8988T (cell line): ENCODE measurements at places on chromosomes 2 and 18.

GRCh38 chr18:33372442-33372841 lies 68.1 kb downstream of the CCDC178 start:
- DNase-seq: no peak

GRCh38 chr18:50187659-50188058 lies 7.3 kb downstream of the MYO5B start:
- DNase-seq: no peak

- no peak for DNase-seq
These were observed 72.2 kb downstream of the CAB39 start for GRCh38 chr2:230784795-230785194.

GRCh38 chr2:3460156-3460555 lies 59.2 kb downstream of the ADI1 start:
- no peak for DNase-seq

- DNase-seq: no peak
These were observed 414.9 kb upstream of the FSHR start for GRCh38 chr2:49569176-49569575.

DNA sequence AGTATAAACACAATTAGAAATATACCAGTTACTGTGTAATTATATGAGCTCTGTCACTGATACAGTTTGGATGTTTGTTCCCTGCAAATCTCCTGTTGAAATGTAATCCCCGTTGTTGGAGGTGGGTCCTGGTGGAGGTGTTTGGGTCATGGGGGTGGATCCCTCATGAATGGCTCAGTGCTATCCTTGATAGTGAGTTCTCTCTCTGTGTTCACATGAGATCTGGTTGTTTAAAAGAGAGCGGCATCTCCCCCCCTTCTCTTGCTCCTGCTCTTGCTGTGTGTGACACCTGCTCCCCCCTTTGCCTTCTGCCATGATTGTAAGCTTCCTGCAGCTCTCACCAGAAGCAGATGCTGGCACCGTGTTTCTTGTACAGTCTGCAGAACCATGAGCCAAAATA lies 24.1 kb downstream of the MTX2 start:
- DNase-seq: no peak

DNA sequence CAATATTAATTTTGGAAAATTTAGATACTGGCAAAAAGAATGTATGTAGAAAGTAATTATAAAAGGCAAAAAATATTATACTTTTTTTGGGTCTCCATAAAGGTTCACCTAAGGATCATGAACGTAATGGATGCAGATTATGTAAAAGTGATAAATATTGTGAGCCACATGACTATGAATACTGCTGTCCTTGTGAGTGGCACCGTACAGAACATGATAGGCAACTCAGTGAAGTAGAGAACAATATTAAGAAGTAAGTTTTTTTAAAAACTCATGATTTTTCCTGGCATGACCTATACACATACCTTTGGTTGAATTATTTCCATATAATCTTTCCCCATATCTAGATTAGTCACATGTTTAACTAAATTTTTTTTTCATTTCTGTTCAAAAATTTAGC lies 18.6 kb downstream of the GEN1 start:
- DNase-seq: no peak
